ENCODE measurements at places on chromosomes 7 and 10.

DNA sequence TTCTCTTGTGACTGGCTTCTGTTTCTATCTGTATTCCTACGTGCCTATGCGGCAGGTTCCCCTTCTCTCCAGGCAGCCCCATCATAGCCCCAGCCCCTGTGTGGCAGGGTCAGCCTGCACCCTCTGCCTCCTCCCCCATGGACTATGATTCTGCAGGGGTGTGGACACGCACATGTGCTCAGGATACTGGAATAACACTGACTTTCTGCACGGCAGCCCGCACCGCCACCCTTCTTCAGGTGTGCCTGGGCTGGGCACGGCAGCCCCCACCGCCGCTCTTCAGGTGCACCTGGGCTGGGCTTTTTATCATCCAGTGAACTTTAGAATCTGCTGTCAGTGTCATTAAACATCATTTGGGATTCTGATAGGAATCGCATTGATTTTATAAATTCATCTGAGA is 202.6 kb upstream of the PPP2R2D start:
- no peak for DNase-seq

DNA sequence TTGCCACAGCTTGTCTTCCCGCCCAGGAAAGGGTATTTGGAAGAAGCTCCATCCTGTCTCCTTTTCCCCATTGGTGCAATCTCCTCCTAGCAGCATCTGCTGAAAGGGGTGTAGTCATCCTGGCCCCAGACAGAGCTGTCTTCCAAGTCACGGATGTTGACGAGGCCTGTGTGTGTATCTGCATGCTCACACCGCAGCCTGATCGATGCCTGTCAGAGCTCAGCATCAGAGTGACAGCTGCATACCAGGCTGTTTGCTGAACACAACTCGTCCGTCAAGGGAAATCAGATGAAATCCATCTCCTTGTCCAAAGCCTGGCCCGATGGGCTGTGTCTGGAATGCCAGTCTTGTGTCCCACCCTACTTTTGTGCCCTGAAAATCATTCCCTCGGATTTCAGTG is 21.2 kb upstream of the LRRC4 start:
- DNase-seq = no peak

GRCh38 chr10:74586088-74586585 is 240.3 kb upstream of the KAT6B start:
- DNase-seq = peak; percentile 23

- no peak for DNase-seq
Observed at GRCh38 chr7:135151533-135151932, 3.7 kb downstream of the TMEM140 start.

DNA sequence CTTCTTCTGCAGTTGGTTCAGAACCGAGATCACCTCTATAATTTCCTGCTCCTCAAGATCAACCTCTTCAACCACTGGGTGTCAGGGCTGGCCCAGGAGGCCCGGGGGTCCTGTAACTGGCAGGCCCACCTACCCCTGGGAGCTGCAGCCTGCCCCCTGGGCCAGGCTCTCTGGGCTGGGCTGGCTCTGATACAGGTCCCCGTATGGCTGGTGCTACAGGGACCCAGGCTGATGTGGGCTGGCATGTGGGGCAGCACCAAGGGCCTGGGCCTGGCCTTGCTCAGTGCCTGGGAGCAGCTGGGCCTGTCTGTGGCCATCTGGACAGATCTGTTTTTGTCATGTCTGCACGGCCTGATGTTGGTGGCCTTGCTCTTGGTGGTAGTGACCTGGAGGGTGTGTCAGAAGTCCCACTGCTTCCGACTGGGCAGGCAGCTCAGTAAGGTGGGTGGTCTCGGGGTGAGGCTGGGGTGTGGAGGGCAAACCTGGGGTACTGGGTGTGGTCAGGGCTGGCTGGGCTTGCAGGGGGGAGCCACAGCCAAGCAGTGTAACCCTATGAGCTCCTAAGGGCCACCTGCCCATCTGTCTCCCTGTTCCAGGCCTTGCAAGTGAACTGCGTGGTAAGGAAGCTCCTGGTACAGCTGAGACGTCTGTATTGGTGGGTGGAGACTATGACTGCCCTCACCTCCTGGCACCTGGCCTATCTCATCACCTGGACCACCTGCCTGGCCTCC is 4.2 kb downstream of the TMEM270 start:
- no peak for DNase-seq

DNA sequence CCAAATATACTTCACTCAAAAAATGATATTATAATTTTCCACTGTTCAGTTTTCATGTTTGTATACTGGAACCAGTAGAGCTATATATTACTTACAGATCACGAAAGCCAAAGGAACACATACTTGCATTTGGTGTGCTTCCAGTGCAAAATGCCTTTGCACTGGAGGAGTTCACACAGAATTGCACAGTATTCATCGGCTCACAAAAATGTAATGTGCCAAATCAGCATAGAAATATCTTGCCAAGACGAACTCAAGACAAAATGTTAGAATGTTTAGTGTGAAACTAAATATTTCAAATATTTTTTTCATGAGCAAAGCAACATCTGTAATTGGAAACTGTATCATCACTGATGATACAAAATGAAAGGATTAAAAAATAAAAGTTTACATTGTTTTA is 646.2 kb upstream of the SEMA3D start:
- peak; percentile 11 for DNase-seq

DNA sequence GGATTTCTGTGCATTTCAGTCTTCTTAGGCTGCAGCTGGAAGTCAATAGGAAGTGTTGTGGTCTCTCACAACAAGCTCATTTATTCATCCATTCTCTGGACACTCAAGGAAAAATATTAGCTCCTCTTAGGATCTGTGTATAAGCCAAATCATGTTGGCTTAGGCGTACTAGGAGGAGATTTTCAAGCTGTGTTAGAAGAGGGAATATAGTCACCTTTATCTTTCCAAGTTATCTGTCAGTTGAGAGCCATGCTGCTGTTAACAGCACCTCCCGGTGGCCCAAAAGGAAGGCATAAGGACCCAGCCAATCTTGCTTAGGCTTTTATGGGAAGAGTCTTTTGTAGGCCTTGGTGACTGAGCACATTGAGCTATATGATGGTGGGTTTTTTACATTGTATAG is 220.0 kb downstream of the LRMDA start:
- DNase-seq = no peak

DNA sequence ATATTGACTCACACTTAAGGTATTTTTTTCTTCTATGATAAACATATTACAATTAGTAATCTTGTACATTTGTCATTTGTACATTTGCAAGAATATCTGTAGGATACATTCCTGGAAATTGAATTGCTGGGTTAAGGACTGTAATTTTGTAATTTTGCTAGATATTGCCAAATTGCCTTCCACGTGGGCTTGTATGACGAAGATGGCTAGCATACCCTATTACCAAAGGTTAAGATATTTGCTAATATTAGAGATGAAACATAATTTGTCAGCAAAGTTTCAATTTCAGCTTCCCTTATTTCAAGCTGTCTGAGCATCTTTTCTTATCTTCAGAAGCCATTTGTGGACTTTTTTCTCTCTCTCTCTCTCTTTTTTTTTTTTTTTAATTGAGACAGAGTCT is 1.0 kb upstream of the LYZL2 start:
- peak; percentile 85 for DNase-seq

DNA sequence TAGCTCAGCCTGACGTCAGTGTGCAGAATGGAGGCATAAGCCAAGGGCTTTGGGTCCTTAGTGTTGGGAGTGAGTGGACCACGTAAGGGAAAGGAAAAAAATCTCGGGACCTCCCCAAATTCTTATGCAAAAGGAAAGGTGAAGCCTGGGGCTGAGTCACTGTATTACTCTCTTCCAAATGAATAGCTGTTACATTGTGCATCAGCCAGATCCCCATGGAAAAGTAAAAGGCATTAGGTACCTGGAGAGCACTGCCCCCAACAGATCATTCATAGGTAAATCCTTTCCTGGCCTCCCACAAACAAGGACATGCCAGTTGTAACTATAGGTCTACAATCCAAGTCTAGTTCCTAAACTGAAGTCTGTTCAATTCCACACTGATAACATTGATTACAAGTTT is 170.5 kb downstream of the C1GALT1 start:
- no peak for DNase-seq

DNA sequence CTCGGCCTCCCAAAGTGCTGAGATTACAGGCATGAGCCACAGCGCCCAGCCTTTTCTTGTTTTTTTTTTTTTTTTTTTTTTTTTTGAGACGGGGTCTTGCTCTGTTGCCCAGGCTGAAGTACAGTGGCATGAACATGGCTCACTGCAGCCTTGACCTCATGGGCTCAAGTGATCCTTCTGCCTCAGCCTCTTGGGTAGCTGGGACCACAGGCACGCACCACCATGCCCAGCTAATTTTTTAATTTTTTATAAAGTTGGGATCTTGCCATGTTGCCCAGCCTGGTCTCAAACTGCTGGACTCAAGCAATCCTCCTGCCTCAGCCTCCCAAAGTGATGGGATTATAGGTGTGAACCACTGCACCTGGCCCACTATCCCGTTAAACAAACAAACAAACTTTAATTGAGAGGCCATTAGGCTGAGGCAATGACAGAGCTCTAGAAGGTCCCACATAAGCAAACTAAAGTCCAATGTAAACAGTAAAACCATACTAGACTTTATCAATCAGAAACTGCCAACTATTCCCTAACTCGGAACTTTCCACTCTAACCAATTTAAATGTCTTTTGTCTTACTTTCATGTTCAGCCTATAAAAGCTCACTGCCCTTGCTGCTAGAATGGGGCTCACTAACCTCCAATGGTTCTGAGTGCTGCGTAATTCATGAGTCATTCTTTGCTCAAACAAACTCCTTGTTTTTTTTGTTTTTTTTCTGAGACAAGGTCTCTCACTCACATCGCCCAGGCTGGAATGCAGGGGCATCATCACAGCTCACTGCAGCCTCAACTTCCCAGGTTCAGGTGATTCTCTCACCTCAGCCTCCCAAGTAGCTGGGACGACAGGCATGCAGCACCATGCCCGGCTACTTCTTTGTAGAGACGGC is 1.9 kb downstream of the DHX32 start:
- peak; percentile 96 for DNase-seq

DNA sequence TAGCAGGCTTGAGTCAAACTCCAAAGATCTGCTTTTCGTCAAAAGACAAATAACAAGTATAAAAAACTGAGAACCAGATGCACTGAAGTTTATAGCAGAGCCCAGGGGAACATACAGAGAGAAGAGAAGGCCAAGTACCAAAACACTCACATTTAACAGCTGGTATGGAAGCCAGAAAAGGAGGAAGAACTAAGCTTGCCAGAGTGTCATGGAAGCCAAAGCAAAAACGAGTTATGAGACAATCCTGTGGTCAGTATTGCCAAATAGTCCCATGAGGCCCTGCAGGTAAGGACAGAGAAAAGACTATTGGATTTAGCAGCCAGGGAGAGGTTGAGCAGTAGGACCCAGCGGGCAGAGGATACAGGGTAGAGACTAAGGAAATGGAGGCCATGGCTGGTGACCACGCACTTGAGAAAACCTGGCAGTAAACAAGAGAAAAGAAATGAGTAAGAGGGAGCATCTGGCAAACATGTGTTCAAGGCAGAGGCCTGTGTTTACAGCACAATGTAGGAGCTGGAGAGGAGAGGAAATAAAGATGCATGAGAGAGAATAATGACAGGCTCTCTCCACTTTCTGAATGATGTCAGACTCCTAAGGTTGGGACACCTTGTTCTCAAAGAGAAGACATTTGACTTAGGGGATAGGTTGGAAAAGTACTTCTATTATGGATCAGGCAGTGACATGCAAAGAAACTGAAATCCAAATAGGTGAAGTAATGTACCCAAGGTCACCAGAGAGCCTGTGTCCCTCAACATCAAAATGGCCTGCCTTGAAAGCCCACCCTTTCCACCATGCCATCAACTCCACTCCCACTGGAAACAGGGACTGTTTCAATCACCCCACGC is 9.1 kb downstream of the CREB3L2 start:
- peak; percentile 97 for DNase-seq

- peak; percentile 76 for DNase-seq
Observed at GRCh38 chr10:88538048-88538447, 45.1 kb downstream of the RNLS start.

GRCh38 chr10:80351220-80351619 is 5.3 kb downstream of the DYDC1 start:
- DNase-seq = no peak

DNA sequence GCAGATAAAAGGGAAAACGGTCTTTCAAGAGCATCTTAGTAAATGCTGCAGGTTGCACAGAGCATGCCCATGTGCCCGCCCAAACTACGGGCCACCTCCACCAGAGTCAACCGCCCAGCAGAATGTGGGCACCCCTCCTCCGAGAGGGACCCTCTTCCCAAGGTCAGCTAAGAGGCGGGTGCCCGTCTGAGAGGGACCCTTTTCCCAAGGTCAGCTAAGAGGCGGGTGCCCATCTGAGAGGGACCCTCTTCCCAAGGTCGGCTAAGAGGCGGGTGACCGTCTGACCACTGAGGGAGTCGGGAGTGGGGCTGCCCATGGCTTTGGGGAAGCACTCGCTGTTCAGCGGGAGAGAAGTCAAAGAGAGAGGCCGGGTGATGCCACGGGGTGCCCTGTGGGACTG is 113.1 kb downstream of the PTPRN2 start:
- DNase-seq = no peak

DNA sequence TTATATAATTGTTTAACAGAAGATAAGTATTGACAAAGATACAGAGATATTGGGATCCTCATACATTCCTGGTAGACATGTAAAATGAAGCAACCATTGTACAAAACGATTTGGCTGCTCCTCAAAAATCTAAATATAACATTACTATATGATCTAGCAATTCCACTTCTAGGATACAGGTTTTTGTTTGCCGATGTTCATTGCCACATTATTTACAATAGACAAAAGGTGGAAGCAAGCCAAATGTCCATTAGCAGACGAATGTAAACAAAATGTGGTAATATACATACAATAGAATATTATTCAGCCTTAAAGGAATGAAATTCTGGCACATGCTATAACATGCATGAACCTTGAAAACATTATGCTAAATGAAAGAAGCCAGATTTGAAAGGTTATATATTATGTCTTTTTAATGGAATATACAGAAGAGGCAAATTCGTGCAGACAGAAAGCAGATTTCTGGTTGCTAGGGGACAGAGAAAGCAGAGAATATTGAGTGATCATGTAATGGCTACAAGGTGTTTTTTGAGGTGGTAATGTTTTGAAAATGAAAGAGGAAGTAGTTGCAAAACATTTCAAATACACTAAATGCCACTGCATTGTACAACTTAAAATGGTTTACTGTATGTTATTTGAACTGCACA is 44.9 kb downstream of the POLR1F start:
- no peak for DNase-seq

GRCh38 chr7:3159445-3159844 is 115.8 kb upstream of the CARD11 start:
- DNase-seq = no peak

- DNase-seq = no peak
Observed at GRCh38 chr7:119196183-119196582, 971.7 kb downstream of the ANKRD7 start.
